Endothelial cell of umbilical vein (primary cell): ENCODE measurements at places on chromosomes 3 and 15.

DNA sequence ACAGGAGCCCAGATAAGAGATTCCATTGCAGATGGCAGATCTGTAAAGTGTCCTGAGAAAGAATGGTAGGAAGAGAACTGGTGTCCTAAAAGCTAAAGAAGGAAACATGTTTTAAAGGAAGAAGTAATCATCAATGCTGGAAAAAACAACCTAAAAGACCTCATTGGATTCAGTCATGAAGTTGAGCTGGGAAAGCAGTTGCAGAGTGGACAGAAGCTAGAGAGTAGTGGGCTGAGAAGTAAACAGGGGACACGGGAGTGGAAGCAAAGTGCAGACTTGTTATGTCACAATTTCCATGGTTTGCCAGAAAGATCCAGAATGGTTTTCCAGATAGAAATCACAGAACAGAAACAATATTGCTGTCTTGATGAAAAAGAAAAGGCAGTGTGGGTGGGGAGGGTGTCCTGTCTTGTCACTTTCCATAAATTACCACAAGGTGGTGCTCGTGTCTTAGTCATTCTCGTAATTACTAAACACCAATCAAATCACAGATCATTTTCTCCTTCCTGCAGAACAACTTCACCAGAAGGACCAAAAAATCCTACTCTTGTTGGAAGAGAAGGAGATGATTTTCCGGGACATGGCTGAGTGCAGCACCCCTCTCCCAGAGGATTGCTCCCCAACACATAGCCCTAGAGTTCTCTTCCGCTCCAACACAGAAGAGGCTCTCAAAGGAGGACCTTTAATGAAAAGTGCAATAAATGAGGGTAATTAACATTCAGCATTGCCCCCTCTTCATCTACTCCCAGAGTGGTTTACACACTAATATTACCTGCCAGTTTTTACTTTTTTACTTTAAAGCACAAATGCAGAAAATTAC is 64.5 kb downstream of the KLHL25 start:
- DNase-seq, result peak; percentile 74

GRCh38 chr3:108041253-108041652 is 49.6 kb downstream of the CD47 start:
- DNase-seq, result no peak

DNA sequence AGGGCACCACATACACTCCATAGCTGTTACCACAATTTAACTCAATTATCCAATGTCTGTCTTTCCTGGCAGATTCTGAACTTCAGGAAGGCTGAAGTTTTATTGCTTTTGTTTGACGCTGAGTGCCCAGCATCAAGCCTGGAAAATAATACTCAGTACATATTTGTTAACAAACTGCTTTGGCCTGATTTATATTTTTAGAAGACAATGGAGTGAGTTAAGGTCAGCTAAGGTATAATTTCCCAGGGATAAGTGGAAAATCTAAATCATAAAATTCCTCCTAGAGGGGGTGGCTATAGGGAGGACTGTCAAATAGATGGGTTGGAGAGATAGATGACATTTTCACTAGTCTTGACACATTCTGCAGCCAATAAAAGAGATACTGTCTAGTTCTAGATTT is 659.4 kb upstream of the ADAMTS9 start:
- DNase-seq, result peak; percentile 18

- DNase-seq, result no peak
These were observed 30.6 kb downstream of the CRTAP start for GRCh38 chr3:33144433-33144832.

GRCh38 chr15:66145726-66146182 is 107.8 kb downstream of the MEGF11 start:
- DNase-seq, result no peak

GRCh38 chr3:160133757-160134156 is 91.5 kb upstream of the C3orf80 start:
- DNase-seq, result peak; percentile 41

GRCh38 chr15:63035977-63036376 is 6.6 kb upstream of the TPM1 start:
- no peak for DNase-seq

DNA sequence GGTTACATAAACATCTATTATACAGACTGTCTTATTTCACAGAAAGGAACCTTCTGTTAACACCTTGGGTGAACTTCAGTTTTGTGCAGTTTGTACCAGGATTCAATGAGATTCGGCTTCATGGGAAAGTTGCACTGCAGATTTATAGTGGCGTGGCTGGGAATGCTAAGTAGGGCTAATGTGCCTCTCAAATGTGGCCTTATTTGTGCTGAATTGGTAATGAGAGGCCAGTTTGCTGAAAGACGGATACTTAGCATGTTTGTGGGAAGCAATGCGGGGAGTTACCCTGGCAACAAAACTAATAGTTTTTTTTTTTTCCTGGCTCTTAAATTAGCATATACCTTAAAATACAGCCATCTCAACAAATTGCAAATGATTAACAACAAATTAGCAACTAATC is 28.6 kb upstream of the CEMIP start:
- DNase-seq, result no peak

DNA sequence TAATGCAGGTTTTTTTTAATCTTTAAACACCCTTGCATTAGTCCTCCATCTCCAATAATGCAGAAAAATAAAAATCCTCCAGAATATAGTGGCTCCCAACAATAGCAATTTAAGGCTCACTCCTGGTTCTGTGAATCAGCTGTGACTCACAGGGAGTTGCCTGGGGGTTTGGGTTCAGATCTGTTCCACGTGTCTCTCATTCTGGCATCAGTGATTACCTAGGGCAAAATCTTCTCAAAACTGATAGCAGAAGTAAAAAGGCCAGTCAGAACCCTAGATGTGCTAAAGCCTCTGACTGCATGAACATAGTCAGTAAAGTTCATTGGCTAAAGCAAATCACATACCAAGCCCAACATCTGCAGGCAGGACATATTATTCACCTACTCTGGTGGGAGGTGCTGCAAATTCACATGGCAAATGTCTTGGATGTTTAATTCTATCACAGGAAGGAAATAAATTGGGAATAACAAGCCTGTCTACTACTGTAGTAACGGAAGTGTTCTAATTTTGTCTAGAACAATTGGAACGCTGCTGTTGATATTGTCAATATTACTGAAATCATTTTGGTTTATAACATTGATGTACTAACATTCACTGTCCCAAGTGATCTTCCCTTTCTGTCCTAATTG is 364.1 kb upstream of the CNTN4 start:
- DNase-seq, result no peak

DNA sequence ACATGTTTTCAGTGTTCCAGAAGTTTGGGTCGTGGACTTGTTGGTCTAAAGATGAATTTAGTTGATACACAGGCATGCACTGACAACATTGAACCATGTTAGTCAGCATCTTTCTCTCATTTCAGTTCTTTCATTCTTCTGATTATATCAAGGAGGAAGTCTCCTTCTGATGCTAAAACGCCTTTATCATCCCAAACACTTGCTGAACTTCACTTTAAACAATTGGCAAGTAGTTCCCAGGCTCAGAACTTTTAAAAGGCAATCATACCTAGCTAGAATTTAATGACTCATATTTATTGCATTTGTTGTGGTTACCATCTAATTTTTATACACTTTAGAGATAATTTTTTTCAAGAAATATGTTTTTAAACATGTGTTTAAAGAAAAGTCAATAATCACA is 15.9 kb downstream of the LMCD1 start:
- DNase-seq, result no peak

DNA sequence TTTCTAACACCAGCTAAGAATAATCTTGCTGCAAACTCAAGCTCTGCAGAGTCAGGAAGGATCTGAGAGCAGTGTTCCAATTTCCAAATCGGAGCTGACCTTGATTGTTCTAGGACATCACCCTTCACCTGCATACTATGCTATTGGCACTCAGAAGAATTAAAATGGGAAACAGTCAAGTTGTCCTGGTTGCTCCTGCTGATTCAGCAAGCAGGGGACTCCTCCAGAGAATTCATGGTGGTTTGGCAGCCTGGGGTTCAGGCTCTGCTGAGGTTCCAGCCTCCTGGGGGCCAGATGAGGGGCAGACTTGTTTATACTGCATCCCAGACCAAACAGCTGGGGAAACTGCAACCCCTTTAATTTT is 213.7 kb upstream of the ADAMTS9 start:
- no peak for DNase-seq

- DNase-seq, result no peak
These were observed 68.1 kb upstream of the CGNL1 start for GRCh38 chr15:57308170-57308545.
